Thyroid gland (tissue), 4 donors: ENCODE measurements at places on chromosomes 3 and 15. TPM values are rescaled to one million over a fixed set of nuclear protein-coding genes. Genes with fewer than 3 reads are reported as not detected.

The P2RY14 gene
- total RNA-seq, result 9.5 TPM

DNA sequence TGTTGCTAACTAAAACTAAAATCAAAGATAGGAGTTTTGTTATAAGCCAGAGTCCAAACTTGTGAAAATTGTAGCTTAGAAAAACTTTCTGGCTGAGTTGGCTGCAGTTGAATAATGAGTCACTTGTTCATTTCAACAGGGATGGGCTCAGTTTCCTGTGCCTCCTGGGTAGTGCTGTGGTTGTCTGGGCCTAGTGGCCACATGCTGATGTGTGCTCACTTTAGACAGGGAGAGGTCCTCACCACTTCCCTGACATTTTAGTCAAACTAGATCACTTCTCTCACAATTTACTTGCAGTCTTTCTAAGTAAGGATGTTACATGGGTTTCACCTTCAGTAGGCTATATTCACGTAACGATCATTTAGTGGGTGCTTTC, 6.3 kb upstream of the UBE2Q2 start:
- no peak for DNase-seq

DNA sequence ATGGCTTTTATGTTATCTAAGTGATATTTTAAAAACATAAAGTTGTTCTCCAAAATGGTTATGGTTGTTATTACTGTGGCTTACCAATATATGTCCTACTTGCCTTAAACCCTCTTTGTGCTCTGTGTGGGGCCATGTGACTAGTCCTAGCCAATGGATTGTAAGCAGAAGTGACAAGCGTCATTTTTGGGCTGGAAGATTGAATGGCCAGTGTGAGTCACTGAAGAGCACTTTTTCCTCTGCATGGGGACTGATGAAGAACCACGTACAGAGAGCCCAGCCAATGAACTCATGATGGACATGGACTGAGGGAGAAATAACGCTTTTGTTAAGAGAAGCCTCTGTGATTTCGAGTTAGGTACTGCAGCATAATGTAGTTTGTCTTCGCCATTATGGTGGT, 332.7 kb downstream of the EDEM1 start:
- DNase-seq, result no peak

DNA sequence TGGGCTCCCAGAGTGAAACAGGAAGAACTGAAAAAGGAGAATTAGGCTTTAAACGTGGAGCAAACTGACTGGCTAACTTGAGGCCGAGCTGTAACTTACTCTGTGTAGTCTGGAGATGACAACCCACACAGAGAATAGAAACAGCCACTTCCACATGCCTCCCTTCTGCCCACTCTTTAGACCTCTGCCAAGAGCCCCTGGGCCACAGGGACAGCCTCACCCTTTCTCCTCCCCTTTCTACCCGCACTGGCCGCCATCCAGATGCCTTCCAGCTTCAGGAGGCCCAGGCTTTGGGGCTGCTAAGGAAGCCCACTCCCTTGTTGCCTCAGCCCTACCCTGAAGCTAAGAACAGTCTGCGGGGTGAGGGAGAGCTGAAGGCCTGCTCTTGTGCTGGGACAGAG, 6.8 kb downstream of the ARHGAP31 start:
- DNase-seq, result no peak

DNA sequence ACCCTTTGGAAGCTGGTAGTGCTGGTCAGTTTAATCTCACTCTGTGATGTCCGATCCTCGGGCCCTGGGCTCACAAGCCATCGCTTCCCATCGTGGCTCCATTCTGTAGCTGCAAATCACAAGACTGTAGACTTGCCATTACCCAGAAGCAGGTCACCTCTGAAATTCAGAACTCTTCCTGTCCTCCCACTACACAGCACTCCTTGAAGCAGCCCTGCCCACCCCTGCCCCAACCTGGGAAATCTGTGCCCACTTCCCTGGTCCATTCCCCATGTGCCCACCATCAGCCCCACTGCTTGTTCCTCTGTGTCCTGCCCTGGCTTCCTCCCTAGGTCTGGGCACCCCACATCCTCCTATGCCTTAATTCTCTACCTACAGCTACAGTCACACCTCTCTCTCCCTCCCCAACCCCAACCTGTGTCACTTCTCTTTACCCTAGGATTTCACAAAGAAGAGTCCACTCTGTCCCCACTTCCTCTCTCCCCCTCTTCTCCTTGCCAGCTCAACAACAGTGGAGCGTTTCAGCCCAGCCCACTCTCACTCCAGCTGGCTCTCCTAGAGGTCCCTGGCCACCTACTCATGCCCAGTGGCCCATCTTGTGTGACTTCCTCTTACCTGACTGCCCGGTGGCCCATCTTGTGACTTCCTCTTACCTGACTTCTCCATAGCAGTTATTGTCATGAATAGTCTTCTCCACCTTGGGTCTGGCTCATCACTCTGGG, 8.3 kb downstream of the ZNF710 start:
- DNase-seq, result no peak

DNA sequence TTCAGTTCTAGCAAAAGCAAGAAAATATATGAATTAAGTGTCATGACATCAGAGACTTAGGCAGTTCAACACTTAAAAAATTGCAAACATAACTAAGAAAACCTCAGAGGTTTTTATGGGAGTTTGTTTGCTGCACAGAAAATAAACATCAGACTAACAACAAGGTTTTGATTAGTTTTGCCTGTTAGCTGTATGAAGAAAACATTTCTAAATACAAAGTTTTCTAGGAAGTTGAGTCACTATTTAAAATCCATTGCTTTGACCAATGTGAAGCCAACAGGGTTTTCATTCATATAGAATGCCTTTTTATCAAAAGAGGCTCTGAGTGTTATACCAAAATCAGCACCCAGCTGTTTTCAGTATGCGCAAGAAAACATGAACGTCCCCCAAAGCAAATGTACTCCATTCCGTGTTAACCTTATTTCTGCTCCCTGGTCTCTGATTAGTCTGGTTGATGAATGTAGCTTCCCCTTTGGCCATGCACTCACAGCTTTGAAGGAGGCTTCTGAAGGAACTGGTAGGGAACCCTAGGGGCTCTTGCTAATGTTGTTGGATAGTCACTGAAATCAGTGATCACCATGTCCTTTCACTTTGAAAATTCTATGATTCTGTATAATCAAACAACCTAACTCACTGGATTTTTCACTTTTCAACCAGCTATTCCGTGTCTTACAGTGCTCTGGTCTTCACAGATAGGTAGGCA, 89.6 kb upstream of the TSEN2 start:
- no peak for DNase-seq

- no peak for DNase-seq
Measured at GRCh38 chr15:29130951-29131839, 138.4 kb downstream of the NSMCE3 start.

GRCh38 chr3:105899516-105899915, 30.7 kb upstream of the CBLB start:
- no peak for DNase-seq

GRCh38 chr15:88125576-88125975, 131.0 kb downstream of the NTRK3 start:
- DNase-seq, result no peak

DNA sequence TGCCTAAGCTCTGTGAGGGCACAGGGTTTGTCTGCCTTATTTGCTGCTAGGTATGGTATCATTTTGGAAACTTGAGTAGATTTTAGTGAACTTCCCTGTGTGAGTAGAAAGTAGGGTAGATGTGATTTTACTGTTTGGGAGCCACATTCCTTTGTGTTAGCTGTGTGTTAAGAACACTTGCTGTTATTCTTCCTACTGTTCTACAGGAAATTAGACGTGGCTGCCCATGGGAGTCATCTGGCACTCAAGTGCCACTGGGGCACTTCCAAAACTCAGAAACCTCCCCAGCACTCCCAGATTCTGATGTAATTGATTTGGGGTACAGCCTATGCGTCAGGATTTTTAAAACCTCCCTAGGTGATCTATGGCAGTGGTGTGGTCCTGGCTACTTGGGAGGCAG, 369.9 kb upstream of the C2CD4B start:
- DNase-seq, result peak; percentile 39
